ENCODE measurements at places on chromosomes 5 and 9.
A peak's percentile ranks its signal among the peaks of the same experiment; 100 is the strongest.

DNA sequence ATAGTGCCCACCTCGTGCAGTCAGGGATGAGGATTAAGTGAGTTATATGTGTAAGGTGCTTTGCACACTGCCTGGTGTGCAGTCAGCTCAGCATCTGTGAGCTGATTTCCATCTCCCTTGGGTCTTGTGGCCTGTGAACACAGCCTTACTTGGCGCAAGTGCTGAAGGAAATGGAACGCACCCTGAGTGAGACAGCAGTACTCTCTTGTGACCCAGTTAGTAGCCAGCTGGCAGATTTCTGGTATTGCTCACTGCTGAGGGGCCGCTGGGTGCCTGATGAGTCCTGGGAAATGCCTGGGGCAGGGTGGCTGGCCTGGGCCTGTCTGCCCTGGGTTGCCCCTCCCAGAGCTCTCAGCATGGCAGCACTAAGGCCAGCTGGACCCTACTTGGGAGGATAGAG, 90.9 kb upstream of the BOD1 start:
- no peak for DNase-seq

DNA sequence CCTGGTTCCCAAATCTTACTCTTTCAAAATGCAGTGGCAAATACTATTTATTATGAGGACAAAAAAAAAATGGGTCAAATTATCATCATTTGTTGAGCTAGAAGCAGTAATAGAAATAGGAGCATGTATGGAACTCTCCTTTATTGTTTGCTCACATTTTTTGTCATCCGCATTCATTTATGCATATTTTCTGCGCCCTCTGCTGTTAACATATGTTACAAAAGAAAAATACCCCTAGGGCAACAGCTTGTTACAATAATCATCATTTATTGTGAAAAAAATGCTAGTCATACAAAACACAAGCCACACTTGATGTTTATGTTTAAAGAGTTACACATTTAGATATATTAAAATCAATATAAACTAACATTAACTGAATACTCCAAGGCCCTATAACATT, 328.2 kb downstream of the TUSC1 start:
- no peak for DNase-seq

DNA sequence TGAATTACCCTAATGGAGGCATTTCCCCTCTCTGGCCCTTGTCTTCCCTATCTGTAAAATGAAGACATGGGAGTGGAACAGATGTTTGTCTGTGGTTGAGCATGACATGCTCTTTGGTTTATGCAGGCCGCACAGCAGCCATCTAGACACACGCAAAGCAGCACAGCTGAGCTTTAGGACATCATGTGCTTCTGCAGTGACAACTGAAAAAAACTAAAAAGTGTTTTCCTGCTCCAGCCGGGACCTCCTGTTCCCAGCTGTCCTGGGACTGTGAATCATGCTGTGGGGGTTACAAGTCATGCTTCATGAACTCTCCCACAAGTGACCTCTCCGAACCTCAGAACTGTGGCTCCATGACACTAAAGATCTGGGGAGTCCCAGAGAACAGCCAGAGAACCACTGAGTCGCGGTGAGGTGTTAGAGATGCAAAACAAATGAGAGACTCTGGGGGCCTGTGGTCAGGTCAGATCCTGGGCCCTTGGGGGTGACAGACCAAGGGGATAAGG, 1.7 kb downstream of the SMIM3 start:
- DNase-seq = no peak

DNA sequence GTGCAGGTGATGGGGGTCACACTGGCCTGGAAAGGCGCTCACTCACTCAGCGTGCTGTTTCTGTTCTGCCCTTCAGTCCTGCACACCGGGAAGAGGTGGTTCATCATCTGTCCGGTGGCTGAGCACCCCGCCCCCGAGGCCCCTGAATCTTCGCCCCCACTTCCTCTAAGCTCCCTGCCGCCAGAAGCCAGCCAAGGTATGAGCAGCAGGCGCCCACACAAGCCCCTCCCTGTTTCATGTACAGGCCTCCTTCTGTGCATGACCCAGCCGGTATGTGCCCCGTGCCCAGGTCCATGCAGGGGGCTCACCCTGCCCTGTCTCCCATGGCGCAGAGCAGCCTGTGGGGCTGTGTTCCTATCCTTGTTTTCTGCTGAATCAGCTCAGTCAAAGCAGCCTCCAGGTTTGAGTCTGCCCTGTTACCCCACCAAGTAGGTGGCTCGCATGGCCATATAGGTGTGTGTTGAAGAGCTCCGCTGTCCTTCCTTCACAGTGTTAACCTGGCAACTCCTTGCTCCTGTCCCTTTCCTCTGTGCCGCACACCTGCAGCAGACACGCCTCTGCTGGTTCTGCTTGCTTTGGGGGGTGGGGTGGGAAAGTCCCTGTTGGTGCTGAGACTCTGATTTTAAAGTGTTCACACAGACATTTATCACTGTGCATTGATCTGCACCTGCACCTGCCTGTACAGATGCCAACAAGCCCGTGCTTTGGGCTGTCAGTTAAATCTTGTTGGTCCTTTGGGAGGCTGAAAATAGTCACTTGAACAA, 84.8 kb downstream of the WNK2 start:
- peak; percentile 23 for DNase-seq

- no peak for DNase-seq
These were observed 127.6 kb downstream of the RFX3 start for GRCh38 chr9:3398232-3398648.

DNA sequence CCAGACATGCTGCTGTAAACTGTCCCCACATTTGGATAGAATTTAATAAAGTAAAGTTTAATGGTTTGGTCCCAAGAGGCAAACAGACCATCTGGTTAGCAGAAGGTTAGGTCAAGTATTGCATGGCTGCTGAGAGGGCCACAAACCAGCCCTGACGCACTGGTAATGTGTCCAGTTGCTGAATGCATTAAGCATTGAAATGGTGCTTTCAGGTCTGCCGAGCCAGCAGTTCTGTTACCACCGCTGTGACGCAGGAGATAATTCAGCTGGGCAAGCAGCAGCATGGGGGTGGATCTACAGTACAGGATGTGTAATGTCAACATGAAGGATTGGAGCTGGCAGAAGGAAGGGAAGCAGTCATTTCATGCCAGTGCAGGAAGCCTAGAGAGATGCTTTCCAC, 16.0 kb downstream of the ZNF462 start:
- no peak for DNase-seq

GRCh38 chr5:160542281-160542680, 120.6 kb downstream of the PTTG1 start:
- no peak for DNase-seq

- peak; percentile 20 for DNase-seq
These were observed 269.4 kb downstream of the CWC27 start for GRCh38 chr5:65037831-65038815.

GRCh38 chr9:77843871-77844155, 187.8 kb downstream of the GNAQ start:
- no peak for DNase-seq

GRCh38 chr9:96874947-96875460, 20.7 kb upstream of the ZNF782 start:
- DNase-seq = peak; percentile 44

GRCh38 chr5:40052808-40053207, 626.9 kb upstream of the PTGER4 start:
- no peak for DNase-seq

DNA sequence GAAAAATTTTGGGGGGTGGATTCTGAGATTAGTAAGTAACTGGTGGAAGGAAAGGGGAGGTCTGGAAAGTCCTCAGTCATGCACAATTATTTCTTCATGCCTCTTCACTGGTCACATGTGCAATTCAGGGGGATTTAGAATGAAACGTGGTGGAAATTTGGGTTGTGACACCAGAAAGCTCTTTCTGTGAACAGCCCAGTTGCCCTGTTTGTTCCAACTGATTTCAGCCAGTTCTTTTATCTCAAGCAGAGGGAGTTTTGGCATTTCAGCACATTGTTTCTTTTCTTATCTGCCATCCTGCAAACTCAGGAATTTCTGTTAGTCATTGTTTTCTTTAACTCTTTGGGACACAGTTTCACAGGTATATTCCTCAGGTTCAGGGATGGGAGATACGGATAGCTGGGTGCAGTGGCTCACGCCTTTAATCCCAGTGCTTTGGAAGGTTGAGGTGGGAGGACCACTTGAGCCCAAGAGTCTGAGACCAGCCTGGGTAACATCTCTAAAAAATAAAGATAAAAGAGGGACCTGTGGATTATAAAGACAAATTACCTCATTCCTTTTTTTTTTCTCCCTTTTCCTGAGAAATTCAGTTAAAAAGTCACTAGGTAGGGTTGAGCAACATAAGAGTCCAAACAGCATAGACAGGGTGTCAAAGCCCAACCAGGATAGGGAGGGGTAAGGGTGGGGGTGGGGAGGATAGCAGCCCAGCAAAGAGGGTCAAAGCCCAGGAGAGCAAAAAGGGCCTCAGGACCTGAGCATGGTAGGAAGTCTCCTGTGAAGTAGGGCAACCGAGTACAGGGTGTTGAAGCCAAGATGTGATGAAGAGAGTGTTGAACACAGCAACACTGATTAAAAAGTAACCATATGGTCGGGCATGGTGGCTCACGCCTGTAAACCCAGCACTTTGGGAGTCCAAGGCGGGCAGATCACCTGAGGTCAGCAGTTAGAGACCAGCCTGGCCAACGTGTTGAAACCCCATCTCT, 5.4 kb upstream of the B4GALT1 start:
- DNase-seq = no peak
